ENCODE measurements at places on chromosomes 13 and 19.

DNA sequence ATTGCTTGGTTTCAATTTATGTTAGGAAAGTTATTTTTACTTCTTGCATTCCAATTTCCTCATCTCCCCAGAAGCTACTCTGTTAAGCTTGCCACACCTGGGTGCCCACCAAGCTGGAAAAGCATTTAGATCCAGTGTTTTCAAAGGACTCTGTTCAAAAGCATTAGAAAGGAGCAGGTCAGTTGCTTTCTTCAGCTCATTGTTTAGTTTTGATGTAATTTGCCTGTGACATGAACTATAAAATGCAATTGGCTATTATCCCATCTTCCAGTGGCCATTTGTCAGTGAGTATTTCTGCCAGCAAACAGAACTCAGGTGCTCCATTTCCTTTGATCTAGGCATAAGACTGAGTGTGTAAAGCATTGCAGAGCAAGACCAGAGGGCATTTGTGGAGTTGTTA lies 46.7 kb upstream of the RNF113B start:
- no peak for DNase-seq

GRCh38 chr19:39408392-39409207 lies 2.0 kb downstream of the ZFP36 start:
- DNase-seq = peak; percentile 47

DNA sequence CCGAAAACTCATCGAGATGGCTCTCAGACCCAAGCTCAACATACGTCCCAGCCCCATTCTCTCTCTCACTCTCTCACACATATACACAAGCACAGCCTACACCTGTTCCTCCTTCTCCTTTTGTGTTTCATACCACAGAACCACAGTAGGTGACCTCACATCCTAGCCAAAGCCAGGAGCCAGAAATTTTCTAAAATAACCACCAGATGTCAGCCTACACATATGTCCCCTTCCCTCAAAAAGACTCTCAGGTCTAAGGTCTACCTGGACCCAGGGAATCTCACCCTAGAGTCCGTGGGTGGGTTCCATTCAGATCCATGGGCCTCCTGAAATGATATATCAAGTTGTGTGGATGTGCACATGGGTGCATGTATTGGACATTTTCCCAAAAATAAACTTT lies 104.2 kb upstream of the IPO5 start:
- no peak for DNase-seq

DNA sequence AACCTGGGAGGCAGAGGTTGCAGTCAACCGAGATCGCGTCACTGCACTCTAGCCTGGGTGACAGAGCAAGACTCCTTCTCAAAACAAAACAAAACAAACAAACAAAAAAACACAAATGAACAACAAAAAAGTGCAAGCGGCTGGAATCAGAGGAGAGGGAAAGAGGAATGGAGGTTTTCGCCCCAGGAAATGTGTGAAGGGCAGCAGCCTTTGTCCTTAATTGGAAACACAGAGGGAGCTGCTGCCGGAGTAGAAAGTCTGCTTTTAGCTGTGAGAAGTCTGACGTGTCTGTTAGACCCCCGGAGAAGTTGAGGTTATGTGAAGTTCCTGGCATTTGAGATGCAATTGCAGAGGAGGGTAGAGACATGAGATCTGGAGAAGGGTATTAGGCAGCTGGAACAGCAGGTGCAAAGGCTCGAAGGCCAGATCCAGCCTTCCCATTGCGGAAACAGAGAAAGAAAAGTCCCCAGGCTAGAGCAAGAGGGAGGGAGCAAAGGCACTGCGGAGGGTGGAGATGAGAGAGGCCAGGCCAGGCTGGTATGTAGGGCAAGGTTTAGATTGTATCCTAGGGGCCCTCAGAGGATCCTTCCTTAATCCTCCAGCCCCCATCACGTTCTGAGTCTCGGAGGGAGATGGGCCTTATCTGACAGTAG lies 473 bp downstream of the TMIGD2 start:
- peak; percentile 39 for DNase-seq

DNA sequence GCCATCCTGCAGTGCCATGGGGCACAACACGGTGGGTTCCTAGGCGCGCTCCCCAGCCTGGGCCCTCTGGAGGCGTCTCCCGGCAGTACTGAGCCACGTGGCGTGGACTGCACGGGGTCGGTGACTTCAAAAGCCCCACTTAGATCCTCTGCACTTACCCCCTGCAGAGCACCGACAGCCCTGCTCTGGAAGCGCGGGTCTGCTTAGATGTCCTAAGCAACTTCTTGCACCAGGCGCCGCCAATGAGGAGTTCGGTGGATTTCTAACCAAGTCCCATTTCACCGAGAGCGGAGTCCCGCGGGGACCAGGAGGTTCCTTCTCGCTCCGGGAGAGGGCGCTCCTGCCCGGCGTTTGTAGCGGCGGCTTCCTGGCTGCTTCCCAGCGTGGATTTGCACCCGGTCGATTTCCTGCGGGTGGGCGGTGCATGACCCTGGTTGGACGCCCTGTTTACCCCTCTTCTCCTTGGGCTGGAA lies 25.2 kb upstream of the ZNF845 start:
- DNase-seq = peak; percentile 50

DNA sequence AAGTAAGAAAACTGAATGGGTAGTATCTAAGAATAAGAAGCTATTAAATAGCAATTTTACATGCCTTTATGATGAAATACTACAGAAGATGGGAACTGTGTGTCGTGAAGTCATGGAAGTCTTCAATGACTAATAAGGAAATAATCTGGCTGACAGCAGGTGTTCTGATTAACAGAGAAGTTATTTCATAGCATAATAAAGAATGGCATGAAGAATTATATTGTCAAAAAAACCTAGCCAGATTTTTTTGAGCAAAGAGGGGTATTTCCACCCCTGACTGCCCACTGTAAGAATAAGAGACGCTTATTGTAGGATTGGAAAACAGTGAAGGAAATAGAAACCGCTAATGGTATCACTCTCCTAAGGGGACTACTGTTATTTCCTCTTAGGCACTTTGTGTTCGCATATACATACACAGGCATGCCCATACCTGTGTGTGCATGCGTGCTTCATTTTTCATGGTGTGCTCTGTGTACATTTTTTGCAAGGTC lies 318.8 kb downstream of the SHISA2 start:
- no peak for DNase-seq

- DNase-seq = no peak
Observed at GRCh38 chr13:23074075-23074828, 106.5 kb upstream of the SGCG start.

- no peak for DNase-seq
Observed at GRCh38 chr19:30482956-30483355, 110.8 kb downstream of the ZNF536 start.

Data from activated CD4-positive, alpha-beta T cell treated with anti-CD3 and anti-CD28 coated beads for 36 hours (primary cell).